NCI-H526 treated with DMSO at 0.1 percent for 48 hours (cell line): ENCODE measurements at places on chromosomes 2 and 18.

DNA sequence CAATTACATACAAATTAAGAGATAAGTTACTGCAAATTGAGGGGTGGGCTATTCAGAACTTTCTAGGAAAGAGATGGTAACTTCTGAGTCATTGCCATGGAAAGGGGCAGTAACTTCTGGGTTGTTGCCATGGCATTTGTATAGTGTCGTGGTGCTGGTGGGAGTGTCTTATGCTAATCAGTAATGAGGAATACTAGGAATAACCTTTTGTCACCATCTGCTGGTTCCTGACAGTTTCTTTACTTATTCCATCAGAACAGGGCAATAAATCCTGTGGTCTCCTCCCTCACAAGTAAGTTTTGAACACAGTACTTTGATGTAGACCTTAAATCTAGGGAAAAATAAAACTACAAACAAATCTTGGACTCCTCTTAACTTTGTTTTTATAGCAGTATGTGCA, 435.4 kb downstream of the BCL11A start:
- DNase-seq: no peak

GRCh38 chr2:12549641-12550040, 167.1 kb upstream of the TRIB2 start:
- no peak for DNase-seq

DNA sequence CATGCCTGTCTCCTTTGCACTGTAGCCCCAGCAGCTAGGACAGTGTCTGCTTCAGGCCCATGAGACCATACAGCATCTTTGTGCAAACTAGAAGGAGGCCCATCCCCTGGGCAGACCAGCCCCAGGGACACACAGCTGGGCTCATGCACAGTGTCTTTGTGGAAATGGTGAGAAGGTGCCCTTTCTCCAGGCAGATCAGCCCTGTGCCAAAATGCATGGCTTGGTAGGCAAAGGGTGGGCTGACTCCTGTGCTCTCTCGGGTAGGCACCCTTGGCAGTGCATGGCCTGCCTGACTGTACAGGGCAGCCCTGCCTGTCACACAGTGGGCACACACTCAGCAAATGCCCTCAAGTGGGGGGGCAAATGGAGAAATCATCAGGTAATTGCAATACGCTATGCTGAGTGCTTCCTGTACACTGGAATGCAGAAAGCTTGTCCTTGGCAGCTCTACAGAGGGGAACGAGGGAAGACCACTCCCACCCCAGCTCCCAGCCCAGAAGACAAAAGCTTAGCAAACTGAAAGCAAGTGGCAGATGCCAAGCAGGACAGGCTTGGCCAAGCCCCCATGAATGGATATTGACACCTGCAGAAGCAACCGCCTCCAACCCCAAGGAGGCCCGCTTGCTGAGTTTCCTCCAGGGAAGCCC, 21.6 kb downstream of the TNS1 start:
- DNase-seq: no peak

- DNase-seq: peak; percentile 53
These were observed 62.2 kb upstream of the RTN4 start for GRCh38 chr2:55112229-55113031.

- DNase-seq: no peak
These were observed 65.7 kb downstream of the SPRED2 start for GRCh38 chr2:65366595-65367125.

- DNase-seq: no peak
These were observed 243.5 kb downstream of the TFCP2L1 start for GRCh38 chr2:121041516-121041915.

DNA sequence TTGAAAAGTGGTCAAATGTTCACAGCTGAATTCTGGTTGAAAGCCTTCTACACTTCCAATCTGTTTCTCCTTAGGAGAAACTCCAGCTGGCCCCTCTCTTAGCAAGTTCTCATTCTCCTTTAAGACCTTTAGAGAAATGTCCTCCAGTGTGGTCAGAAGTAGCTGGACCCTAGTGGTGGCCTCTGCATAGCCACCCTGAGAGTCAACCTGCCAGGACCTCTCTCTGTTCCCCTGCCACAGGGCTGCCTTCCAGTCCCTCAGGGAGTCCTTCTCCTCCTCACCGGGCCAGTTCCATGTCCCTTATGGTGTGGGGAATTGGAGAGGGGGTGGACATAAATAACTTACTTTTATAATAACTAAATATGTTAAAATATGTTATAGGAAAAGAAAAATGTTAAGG, 200.9 kb upstream of the PKDCC start:
- DNase-seq: no peak

DNA sequence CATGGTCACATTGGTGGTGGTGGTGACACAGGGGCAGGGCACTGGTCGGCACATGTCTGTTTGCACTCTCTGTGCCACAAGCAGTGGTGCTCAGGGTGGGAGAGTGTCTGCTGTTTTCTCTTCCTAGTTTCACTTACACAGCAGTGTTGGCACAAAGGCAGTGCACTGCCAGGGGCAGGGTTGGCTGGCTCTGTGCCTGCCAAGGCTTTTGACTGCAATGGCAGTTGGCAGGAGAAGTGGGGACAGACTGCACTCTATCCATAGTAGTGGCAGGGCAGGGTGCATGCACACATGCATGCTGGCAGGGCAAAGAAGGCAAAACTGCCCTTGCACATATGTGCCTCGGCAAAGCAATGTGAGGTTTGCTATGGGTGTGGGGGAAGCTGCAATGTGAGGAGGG, 635.9 kb downstream of the SUCLG1 start:
- no peak for DNase-seq

DNA sequence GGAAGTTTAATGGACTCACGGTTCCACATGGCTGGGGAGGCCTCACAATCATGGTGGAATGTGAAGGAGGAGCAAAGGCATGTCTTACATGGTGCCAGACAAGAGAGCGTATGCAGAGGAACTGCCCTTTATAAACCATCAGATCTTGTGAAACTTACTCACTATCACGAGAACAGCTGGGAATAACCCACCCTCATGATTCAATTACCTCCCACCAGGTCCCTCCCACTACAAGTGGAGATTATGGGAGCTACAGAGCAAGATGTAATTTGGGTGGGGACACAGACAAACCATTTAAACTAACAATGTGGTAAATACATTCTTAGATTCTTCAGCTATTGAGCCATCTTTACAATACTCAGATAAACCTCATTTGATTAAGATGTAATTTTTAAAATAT, 176.1 kb downstream of the SH3BP4 start:
- no peak for DNase-seq

- DNase-seq: no peak
These were observed 14.1 kb downstream of the CRIM1 start for GRCh38 chr2:36369716-36370115.

DNA sequence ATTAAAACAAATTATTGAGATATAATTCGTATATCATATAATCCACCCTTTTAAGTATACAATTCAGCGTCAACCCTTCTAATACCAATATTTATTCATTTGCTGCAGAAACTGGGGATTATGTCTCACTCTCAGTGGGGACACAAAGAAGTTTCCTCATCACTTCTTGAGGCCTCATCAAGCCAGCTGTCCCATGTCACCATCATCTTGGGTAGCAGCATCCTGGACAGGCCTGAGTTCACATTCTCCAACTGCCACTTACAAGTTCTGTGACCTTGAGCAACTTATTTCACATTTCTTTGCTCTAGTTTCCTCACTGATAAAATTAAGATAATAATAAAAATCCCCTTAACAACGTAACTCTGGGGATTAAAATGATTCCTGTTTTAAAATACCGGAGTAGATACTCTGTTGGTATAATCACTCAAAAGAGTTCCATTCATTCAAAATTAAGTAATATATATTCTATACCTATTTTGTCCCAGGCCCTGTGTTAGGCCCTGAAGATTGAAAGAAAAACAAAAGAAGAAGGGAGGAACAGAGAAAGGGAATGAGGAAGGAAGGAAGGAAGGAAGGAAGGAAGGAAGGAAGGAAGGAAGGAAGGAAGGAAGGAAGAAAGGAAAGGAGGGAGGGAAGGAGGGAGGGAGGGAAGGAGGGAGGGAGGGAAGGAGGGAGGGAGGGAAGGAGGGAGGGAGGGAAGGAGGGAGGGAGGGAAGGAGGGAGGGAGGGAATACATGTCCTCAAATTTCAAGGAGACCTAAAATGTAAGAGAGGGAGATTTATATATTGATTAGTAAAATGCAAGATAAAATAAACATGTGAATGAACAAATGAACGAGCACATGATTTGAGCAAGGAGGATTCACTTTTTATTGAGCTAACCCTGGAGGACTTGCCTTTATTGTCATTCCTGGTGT, 42.4 kb downstream of the NCKAP5 start:
- DNase-seq: no peak

DNA sequence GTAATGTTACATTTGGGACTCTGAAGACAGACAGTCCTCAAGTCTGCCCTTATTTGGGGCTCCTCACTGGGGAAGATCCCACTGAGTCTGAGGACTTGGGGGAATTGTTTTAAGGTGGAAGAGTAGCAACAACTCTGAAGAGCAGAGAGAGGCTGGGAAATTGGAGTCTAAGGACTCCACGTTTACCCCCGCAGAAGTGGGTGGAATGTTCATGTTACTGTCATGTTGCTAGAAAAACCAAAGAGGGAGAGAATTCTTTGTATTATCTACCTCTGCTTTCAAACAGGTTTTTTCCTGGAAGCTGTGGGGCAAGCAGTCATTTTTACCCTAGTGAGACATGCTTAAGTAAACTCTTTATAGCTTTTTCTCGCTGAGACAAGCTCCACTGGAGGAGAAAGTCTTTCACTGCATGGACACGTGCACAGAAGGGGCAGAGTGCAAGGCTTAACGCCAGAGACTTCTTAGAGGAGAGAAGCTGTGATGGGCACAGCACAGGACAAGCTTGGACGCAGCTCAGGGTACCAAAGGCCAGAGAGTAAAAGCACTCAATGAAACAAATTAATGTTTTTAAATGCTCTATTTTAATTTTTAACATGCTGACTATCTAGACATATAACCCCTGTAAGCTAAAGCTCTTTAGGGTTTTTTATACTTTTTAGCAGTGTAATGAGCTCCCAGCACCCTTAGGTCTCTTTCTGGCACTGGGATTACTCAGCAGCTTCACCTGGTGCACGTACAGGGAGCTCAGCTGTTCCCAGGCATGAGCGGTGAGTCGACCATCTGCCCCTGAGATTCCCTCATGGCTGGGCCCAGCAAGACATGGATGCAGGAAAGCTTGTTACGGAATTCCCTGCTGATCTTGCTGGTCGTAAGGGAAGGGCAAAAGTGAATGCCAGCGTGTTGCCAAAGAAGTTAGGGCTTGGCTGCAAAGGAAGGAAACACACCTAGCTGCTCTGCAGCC, 54.5 kb upstream of the BIN1 start:
- no peak for DNase-seq

DNA sequence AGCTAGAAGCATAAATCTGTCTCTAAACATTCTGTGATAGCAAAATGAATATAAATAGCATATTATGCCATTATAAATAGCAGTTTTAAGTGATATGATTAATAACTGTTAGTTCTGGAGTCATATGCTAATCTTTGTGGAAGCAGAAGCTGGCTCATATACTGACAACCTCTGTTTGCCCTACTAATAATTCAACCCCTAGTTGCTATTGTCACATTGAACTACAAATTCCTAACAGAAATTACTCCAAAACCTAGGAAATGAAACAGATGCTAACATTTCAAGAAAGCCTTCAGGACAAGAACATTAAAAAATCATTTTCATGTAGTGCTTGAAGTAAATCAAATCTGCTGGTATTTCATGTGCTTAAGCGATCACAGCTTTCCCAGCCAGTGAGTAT, 28.2 kb downstream of the CALCRL start:
- DNase-seq: no peak

DNA sequence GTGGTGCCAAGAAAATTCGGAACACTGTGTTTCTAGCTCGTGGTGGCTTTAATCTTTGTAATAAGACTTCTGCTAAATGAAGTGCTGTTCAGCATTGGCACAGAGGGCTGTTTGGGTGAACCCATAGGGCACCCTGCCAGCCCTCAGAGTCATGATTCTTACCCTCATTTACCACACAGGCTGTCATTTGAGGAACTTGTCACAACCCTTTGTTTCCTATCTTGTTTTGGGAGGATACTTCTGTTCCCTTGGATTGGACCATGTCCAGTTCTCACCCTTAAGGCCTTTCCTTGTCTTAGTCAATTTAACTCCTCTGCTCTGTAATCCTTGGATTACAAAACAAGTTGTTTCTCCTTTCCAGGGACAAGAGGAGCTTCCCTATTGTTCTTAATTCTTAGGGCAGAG, 225.7 kb downstream of the MTX2 start:
- DNase-seq: no peak

GRCh38 chr2:58734365-58734764, 493.2 kb upstream of the FANCL start:
- no peak for DNase-seq

DNA sequence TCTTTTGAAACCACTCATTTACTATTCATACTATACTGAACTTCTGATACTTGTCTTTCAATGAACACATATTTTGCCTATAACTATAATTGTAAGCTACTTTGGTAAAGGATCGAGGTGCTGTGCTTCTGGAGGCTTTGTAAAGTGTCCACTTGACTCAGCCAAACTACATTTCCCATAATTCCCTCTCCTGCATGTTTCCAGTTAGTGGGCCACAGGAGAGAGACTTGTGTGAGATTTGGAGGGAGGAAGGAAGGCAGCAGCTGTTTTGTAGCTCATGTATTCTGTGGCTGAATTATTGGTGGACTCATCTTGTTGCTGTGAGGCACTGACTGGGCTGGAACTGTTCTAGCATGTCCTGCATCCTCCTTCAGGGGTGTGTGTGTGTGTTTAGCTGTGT, 328.8 kb downstream of the ARL6IP6 start:
- no peak for DNase-seq

GRCh38 chr2:106147159-106147558, 46.9 kb downstream of the UXS1 start:
- DNase-seq: no peak

DNA sequence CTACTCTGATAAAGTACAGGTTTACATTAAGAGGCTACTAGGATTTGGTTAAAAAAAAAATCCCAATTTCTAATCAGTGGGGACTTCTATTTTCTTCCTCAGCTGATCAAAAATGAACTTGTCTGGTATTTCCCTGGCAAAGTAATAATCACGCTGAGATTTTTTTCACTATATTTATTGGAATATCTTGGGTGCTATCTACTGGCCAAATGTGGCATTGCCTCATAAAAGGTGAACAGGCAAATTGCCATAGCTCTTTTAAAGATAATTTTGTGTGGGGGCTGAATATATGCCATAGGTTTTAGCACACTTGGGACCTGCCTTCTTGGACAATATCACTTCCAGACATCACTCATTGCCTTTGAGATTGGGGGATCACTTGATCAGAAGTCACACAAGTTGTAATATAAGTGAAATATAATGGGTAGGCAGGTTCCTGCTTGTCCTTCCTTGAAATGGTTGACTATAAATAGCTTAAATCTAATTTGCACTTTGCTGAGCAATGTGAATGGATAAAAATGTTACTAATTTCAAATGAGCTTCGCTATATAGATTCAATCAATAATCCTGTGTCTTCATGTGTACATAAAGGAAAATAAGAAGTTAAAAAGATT, 7.0 kb upstream of the NXPH2 start:
- DNase-seq: peak; percentile 30

GRCh38 chr2:118841828-118842461, 5.5 kb downstream of the EN1 start:
- no peak for DNase-seq

- no peak for DNase-seq
These were observed 39.4 kb downstream of the CPO start for GRCh38 chr2:206978746-206979145.
